ENCODE measurements at places on chromosomes 5 and 9.

- DNase-seq: no peak
Observed at GRCh38 chr5:59768152-59769040, 125.1 kb downstream of the PDE4D start.

- DNase-seq: no peak
Observed at GRCh38 chr9:87871425-87872078, 11.1 kb upstream of the SPATA31E1 start.

GRCh38 chr5:156590978-156591377 is 259.1 kb upstream of the PPP1R2B start:
- no peak for DNase-seq

DNA sequence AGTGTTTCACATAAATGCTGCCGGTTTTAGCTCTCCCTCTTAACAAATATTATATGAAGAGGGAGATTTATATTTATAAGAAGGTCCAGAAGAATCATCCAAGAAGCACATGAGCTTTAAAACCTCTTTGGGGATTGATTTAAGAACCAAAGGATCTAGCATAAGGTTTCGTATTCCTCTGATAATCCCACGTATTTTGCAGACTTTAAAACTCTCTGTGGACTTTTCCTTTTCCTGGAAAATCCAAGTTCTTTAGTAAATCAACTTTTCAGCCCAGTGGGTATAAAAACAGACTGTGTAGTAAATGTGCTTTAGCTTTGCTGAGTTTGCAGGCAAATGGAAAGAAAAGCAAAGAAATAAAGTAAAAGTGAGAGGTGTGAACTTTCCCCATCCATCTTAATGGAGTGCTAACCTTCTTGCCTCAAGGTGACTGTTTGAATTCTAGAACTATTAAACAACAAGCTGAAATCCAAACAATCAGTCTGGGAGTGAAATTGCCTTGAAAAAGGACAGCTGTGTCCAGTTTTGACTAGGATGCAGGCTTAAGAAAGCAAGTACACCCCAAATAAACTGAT is 363.4 kb upstream of the SLC24A2 start:
- DNase-seq: no peak
